Astrocyte of the spinal cord (primary cell): ENCODE measurements at places on chromosomes 3 and 15.

GRCh38 chr3:17678116-17678741, 64.2 kb downstream of the TBC1D5 start:
- DNase-seq, result peak; percentile 52

- peak; percentile 64 for DNase-seq
These were observed 82.6 kb downstream of the RPLP1 start for GRCh38 chr15:69535101-69535638.

GRCh38 chr15:29134641-29135308, 134.8 kb downstream of the NSMCE3 start:
- DNase-seq, result no peak

DNA sequence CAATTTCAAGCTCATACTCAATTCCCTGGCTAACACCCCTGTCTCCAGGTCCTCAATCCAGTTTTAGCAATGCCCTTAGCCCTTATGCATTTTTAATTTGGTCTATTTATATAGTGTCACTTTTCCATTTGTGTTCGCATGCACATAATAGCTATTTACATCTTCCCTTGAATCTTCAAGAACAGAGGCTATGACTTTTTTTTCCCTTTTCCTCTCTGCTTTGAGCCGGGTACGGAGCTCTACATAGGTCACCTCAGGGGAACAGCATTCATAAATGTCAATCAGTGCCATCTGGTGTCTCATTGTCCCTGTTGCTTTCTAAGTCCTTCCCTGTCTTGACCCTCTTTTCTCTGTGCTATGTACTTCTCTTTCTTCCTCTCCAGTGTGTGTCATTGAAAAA, 26.5 kb upstream of the ACTC1 start:
- no peak for DNase-seq

DNA sequence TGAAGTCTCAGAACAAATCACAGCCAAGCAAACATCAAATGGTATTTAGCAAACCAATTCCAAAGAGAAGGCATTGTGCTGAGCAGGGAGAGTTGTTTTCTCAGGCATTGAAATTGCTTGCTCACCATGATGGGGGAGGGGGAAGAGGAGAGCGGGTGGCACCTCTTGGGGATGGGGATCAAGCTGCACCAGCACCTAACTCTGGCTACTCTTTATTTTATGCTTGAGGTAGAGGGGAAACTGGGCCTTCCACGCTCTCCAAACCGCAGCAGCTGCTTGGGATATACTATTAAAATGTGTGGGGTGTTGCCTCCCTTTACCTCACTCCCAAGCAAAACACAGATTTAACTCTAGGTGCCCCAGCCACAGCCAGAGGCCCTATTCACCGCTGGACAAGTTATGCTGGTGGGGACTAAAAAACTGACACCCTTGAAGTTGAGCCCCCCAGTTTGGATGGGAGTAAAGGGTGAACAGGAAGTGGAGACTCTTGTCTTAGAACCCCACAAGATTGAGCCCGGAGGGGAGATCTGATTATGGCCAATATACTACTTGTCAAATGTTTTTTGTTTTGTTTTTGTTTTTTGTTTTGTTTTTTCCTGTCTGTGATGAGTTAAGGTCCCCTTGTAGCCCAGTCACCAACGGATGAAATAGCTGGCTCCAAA, 5.0 kb upstream of the FOXB1 start:
- no peak for DNase-seq

GRCh38 chr3:29789686-29790085, 508.8 kb downstream of the RBMS3 start:
- no peak for DNase-seq

DNA sequence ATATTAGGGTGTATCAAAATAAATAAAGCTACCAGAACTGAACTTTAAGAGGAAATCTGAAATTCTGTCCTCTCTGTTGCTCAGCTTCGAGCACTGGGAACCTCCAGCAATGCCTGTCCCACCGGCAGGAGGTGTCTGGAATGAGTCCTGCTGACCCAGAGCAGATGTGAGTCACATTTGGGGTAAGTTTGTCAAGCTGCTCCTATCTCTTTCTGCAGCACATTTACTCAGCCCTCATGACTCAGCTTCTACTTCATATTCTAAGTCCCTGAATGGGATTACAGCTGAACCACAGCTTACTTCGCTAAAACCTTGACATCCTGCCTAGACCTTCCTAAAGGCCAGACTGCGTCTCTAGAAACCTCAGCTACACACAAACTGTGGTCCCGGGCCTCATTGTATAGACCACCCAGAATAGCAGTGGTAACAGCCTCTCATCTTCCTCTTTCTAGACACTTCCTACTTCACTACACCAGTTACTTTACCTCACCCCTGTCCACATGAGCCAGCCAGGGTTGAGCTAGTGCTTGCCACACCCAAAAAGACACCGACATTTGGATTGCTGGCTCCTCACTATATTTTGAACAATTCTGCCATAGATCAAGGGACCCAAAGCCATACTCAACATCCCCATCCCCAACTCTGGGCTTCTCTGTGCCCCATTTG, 109.6 kb upstream of the TMCO5A start:
- DNase-seq, result peak; percentile 96

- DNase-seq, result no peak
These were observed 25.2 kb downstream of the GOLGA6D start for GRCh38 chr15:75307778-75308390.

- DNase-seq, result no peak
These were observed 324.1 kb downstream of the ZIC1 start for GRCh38 chr3:147733217-147733616.

- DNase-seq, result no peak
These were observed 498.6 kb downstream of the NAALADL2 start for GRCh38 chr3:175357758-175358157.

DNA sequence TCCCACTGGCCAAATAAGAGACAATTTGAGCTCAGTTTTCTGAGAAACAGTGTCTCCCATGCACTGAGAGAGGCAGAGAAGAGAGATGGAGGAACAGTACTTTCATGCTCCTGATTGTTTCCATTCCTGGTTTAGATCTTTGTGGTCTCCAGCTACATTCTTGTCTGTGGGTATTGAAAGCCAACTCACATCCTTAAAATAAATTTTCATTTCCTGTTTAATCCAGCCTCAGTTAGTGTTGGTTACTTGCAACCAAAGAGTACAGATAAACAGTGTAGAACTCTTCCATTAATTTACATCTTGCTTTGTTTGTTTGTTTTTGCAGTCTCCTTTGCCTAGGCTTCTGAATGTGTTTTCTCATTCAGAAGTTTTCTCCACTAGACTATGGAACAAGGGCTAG, 123.7 kb upstream of the CLSTN2 start:
- peak; percentile 32 for DNase-seq

GRCh38 chr3:77699125-77699691, 659.3 kb downstream of the ROBO2 start:
- no peak for DNase-seq

- no peak for DNase-seq
These were observed 1.3 kb downstream of the HHLA2 start for GRCh38 chr3:108297647-108298046.

DNA sequence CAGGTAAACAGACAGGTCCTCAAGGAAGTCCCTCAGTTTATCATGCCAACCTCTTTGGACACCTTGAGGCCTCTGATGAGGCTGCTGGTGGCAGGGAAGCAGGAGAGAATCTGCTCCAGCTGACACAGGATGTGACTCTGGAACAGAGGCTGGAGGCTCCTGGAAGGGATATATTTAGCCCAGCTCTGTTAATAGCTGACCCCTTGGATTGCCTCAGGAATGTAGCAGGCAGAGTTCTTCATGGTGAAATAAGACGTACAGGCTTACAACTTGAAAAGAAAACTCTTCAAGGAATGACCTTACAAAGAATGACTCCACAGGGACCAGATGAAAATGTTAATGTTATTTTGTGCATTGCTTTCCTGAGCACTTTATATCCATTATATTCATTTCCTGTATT, 90.5 kb downstream of the AQP9 start:
- peak; percentile 76 for DNase-seq

DNA sequence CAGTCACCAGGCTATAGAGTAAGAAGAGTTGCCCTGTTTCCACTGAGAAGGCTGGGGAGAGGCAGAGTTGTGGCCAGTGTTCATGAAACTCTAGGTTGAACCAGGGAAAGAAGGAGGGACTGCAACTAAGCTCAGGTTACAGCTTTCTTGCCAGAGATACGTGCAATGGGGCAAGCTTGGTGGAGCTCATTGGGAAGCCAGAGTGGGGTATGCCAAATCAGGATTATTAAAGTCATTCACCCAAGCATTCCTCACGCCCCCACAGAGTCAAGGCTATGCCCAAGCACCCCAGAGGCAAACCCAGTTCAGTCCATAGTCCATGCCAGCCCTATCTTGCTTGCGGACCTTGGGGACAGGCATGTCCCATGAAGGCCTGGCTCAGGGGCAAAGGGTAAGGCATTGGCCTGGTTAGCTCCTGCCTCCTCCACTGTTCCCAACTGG, 17.6 kb downstream of the SLC6A20 start:
- DNase-seq, result no peak

GRCh38 chr15:40342416-40343320, 1.9 kb upstream of the CCDC9B start:
- no peak for DNase-seq

GRCh38 chr3:107630779-107631178, 108.0 kb downstream of the BBX start:
- DNase-seq, result no peak

DNA sequence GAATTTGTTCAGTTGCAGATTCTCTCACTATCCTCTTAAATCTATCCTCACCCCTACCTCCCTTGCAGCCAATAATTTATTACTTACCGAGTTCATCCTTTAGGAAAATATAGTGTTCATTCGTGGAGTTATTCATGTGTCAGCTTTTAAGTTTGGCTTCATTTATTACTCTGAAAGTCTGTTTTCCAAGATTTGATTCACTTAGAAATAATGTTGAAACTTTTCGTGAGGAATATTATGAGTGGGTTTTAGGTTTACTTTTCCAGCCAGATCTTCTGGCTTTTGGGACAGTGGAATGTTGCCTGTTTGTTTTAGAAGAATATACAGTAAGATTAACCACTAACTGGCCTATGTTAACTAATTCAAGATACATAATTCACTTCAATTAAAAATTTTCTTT, 161.0 kb upstream of the CGNL1 start:
- DNase-seq, result no peak

GRCh38 chr15:85141726-85142125, 160.1 kb downstream of the PDE8A start:
- DNase-seq, result peak; percentile 2

DNA sequence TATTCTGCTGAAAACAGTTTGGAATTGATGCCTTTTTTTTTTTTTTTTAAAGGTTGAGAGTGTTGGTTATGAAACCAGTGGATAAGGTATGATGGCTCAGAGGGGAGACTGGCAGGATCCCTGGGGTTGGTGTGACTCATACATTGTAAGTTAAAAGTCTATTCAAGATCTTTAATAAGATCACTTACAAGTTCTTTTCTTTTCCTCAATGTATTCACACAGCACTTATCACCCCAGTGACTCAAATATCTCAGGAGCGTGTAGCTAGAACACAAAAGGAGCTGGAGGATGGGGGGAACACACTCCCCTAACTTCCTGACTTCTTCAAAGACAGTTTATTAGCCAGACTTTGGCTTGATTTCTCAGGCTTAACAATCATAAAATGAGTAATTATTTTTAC, 285.3 kb downstream of the SV2B start:
- peak; percentile 70 for DNase-seq

GRCh38 chr3:21543380-21544075, 207.5 kb downstream of the ZNF385D start:
- no peak for DNase-seq

DNA sequence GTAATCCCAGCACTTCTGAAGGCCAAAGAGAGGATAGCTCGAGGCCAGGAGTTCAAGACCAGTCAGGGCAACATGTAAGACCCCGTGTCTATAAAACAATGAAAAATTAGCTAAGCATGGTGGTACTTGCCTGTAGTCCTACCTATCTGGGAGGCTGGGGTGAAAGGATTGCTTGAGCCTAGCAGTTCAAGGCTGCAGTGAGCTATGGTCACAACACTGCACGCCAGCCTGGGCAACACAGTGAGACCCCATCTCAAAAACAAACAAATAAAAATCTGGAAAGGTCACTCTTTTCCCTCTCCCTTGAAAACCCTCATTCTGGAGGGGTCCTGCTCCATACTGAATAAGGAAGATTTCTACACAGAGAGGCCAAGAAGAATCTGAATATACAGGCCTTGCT, 43.5 kb upstream of the ZNF280D start:
- DNase-seq, result no peak

DNA sequence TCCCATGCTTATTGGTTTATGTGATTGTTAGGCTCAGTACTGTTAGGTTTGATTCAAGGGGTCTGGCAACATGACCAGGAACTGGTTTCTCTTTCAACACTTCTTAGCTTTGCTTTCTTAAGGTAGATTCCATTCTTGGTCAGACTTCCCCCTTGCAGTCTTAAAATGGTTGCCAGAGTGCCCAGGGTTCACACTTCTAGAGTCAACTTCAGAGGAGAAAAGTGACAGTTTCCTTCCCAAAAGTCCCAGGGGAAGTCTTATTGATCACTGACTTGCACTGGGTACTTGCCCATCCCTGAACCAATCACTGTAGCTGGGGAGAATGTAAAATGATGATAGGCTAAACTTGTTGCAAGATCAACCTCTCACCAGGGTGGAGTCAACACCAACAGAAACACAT, 14.1 kb downstream of the MGLL start:
- DNase-seq, result no peak

DNA sequence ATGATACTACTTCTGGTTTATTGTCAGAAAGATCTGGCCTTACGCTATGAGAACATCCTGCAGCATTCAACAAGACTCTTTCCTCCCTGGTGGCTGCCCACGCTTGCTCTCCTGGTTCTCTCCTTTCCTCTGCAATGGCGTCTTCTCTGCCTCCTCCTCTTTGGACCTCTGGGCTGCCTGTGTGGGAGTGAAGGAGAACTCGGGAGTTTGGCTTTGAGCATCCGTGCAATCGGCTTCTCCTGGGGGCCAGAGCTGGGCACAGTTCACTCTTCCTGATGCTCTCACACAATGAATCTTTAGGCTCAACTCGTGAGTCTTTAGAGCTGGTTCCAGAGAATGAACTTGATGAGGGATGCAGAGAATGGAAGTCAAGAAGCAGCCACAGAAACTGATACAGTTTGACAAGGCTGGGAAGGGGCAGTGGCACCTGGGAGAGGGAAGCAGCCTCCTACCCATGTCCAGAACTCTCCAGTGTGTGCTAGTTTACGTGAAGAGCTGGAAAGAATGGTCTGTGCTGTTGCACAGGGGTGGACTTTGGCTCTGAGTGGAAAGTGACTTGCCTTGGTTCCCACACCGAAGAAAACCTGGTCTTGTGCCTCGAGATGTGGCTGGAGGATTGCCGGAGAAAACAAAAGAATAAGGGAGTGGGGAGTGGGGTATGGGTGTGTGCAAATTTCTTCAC, 37.9 kb downstream of the RPLP1 start:
- no peak for DNase-seq

- peak; percentile 73 for DNase-seq
These were observed 522 bp downstream of the PDZRN3 start for GRCh38 chr3:73624017-73624820.

DNA sequence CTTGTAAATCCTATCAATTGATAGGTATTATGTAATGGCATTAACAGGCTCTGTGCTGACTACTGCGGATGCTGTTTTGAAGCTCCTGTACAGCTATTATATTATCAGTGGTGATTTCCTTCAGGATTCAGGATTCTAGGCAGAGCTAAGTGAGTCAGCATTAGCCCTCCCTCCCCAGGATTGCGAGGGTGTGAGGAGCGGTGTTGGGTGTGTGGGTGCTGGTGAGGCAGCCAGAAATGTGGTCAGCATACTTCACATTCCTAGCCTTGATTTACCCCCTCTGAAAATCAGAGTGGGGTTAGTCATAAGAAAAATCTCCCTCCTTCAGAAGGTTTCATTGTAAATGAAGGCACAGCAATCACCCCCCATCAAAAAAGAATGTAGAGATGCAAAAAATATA, 72.5 kb downstream of the SNTN start:
- peak; percentile 86 for DNase-seq
